ENCODE measurements at places on chromosomes 6 and 20.

- peak; percentile 23 for DNase-seq
Observed at GRCh38 chr6:28865401-28866204, 58.2 kb downstream of the TRIM27 start.

DNA sequence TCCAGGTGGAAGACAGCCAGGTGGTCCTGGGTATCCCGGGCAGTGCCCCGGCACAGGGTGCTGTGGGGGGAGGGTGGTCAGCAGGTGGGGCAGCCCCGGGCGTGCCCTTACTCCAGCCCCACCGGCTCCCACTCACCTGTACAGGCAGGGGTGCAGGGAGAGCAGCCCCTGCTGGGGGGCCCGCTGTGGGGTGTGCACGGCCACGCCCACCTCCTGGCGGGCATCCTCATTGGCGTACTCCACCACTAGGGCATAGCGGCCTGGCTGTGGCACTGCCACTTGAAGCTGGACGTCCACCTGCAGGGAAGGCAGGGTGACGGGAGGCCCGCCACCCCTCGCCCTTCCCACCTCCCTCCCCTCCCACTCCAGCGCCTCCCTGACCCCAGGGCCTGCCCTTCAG lies 29.6 kb downstream of the ADRM1 start:
- DNase-seq = no peak

- no peak for DNase-seq
Observed at GRCh38 chr6:39041072-39041471, 7.5 kb upstream of the GLP1R start.

GRCh38 chr6:45714741-45715507 lies 300.7 kb downstream of the CLIC5 start:
- no peak for DNase-seq

GRCh38 chr6:19789100-19789803 lies 47.9 kb upstream of the ID4 start:
- DNase-seq = no peak

- no peak for DNase-seq
Observed at GRCh38 chr6:51489133-51489532, 598.3 kb downstream of the PKHD1 start.

GRCh38 chr20:20010639-20011500 lies 6.3 kb upstream of the NAA20 start:
- no peak for DNase-seq

DNA sequence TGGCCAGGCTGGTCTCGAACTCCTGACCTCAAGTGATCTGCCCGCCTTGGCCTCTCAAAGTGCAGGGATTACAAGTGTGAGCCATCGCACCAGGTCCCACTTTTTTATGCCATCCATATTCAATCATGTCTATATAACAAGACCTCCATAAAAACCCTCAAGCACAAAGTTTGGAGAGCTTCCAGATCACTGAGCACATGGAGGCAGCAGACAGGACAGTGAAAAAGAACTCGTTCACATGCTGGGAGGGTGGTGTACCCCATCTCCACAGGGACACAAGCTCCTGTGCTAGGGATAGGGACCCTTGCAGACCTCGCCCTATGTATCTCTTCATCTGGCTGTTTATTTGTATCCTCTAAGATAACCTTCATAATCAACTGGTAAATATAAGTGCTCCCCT lies 30.3 kb downstream of the KIF13A start:
- no peak for DNase-seq

DNA sequence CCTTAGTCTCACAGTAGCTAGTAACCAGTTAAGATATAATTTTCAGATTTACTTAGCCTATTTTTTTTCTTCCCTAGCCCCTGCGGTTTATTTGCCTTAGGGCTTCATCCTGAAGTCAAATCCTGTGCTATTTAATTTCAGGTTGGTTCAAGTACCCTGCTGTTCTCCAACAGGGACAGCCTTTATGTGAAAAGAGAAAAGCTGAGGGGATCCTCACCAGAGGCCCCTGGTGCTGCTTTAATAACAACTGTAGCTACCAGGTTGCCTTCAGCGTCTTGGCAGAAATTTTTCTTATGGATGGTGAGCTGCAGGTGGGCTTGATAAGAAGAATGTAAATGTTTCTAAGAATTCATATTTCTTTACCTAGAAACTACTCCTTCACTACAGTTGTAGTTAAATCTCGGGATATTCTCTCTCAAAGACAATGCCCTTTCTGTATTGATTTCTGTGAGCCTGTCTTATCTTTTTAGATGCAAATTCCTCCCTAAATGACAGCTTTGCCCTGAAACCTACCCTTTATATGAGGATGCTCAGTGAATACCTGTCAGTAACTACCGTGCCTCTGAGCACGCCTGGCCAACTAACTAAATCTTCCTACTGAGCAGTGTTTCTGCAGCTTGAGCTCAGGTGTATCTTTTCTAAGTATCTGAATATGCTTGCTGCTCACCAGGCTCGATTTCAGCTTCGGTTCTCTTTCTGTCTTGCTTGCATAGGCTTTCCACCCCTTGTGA lies 320.5 kb downstream of the MMUT start:
- DNase-seq = no peak

DNA sequence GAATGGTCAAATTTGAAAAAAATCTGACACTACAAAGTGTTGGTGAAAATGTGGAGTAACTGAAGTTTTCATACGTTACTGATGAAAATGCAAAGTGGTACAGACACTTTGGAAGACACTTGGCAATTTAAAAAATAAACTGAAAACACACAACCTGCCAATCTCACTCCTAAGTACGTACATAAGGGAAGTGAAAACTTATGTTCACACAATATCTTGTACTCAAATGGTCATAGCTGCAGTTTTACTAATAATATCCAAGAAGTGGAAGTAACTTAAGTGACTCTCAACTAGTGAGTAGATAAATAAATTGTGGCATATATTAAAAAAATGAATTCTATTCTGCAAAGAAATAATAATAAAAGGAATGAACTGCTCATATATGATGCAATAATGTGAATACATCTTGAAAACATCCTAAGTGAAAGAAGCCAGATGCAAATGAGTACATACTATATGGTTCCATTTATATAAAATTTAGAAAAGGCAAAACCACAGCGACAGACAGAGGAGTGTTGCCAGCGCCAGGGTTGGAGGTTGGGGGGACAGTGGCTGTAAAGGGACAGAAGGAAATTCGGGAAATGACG lies 198.2 kb downstream of the ERMARD start:
- DNase-seq = no peak

DNA sequence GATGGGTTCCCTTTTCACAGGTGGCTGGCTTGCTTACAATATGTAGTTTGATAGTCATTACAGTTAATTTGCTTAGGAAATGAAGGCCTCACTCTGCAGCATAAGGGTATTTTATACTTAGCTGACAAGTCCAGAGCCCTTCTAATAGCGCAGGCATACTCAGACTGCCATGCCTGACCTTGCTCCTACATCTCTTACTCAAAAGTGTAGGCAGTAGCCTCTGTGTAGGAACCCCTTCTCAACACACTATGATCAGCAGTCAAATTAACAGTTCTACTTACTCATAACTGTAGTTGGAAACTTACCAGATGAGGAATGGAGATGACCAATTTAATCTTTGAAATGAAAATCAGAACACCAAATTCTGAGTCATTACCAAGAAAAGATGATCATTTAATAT lies 373.5 kb downstream of the TBC1D32 start:
- DNase-seq = no peak

DNA sequence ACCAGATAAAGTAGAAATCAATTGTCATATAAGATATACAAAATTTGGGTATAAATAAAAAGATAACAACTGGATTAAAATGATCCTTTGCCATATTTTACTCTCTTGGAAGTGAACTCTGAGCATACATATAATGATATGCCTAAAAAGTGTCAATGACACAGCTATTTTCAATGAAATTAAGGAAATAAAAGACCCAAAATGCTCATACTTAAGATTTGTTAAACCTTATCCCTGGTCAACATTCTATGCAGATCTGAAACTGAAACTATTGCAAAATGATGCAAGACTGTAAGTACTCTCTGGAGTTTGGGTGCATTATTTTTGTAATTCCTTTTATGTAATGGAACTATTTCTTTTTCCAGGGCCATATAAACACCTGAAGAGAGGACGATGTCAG lies 119.0 kb upstream of the SGK1 start:
- no peak for DNase-seq

DNA sequence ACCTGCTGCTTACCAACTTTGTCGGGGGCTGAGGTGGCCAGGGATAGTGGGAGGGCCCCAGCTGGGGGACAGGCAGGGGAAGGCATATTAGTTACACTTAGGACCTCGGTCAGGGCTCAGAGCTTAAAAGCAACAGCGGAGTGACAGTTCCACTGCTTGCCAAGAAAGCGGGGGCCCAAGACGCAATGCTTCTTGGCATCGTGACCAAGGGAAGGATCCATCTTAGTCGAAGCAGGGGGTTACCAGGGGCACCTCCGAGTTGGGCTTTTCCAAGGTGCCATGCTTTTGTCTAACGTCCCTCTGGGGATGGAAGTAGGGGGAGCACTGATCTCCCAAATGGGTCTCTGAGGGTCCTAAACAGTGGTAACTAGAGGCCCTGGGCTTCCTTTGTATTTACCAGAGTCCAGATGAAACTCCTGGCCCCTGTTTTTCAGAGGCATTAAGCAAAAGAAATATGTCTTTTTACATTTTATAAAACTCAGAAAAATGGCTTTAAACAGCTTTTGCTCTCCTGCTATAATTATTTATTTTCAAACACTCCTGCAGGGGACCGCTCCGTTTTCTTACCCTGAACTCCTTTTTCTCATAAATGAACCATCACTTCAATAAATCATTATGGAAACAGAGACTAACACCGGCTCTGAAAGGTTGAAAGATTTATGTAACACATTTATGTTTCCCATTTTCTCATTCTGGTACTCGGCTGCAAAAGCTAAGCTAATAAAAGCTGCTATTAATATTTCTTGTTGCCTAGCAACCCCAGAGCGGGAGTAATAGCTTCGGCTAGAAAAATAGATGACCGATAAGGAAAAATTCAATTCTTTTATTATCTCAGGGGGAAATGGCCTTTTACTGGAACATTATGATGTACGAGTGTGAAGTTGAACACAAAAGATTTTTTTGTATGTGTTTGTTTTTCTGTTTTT lies 100.4 kb downstream of the TOX2 start:
- DNase-seq = no peak

- no peak for DNase-seq
Observed at GRCh38 chr6:34114695-34115402, 31.0 kb downstream of the GRM4 start.

GRCh38 chr6:45507186-45507585 lies 129.5 kb upstream of the SUPT3H start:
- DNase-seq = no peak

- no peak for DNase-seq
Observed at GRCh38 chr20:8089668-8090067, 42.4 kb upstream of the PLCB1 start.

DNA sequence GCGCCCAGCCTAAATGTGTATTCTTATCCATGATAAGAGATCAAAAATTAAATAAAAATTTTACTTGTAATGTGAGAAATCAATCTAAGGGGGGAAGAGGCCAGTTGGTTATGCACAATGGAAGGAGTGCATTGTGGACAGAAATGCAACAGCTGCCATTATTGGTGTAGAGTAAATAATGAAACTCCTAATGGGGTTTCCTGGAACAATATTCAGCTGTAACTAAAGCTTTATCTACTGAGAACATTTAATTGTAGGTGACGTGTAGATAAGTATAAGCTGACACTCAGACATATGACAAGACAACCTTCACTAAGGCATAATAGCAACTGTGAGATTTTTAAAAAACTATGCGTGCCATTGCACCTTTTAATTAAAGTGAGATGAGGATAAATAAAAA lies 71.4 kb downstream of the CEP57L1 start:
- no peak for DNase-seq

- DNase-seq = no peak
Observed at GRCh38 chr6:154285826-154286225, 70.8 kb downstream of the IPCEF1 start.

GRCh38 chr6:149919834-149920225 lies 3.1 kb downstream of the RAET1G start:
- DNase-seq = no peak

DNA sequence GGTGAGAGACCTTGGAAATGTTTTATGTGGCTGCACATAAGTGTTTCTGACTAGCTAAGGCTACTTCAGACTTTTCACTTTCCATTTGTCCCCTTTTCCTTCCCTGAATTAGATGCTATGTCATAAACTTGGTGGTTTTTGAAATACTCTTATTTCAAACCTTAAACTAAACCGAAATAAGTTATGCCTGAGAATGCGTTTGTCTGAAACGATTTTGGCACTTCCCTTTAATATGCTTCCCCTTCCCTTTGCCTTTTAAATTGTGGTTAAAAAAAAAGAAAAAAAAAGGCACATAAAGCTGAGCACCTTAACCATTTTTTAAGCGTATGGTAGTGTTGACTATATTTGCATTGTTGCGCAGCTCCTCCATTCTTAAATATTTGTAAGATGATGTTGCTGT lies 14.3 kb downstream of the ZNF451 start:
- no peak for DNase-seq

DNA sequence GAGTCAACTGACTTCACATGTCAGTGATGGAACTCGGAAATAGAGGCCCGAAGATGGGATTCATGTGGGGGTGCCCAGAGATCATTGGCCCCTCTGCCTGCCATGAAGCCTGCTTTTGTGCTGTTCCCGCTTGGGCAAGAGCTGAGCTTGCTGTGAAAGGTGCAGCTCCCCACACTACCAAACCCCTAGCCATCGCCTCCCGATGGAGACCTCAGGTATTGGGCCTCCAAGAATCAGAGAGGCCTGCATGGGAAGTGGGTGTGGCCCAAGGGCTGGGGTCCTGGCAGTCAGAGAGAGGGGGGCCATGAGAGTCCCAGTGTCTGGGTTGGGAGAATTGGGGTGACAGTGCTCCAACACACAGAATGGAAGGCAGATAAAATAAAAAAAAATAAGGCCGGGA lies 160.9 kb downstream of the SOD2 start:
- no peak for DNase-seq

GRCh38 chr20:36305602-36306551 lies at the start of gene DLGAP4:
Gene DLGAP4 (plus strand): TSS chr20:36306339. CDS start chr20:36431718, 125,379 bp downstream.
- DNase-seq = no peak

- DNase-seq = peak; percentile 85
Observed at GRCh38 chr6:11093626-11094410, at the start of gene SMIM13. Gene SMIM13 (plus strand): TSS chr6:11093834. CDS start chr6:11094314, 480 bp downstream.

- no peak for DNase-seq
Observed at GRCh38 chr6:134165561-134166201, 113.3 kb upstream of the SLC2A12 start.

DNA sequence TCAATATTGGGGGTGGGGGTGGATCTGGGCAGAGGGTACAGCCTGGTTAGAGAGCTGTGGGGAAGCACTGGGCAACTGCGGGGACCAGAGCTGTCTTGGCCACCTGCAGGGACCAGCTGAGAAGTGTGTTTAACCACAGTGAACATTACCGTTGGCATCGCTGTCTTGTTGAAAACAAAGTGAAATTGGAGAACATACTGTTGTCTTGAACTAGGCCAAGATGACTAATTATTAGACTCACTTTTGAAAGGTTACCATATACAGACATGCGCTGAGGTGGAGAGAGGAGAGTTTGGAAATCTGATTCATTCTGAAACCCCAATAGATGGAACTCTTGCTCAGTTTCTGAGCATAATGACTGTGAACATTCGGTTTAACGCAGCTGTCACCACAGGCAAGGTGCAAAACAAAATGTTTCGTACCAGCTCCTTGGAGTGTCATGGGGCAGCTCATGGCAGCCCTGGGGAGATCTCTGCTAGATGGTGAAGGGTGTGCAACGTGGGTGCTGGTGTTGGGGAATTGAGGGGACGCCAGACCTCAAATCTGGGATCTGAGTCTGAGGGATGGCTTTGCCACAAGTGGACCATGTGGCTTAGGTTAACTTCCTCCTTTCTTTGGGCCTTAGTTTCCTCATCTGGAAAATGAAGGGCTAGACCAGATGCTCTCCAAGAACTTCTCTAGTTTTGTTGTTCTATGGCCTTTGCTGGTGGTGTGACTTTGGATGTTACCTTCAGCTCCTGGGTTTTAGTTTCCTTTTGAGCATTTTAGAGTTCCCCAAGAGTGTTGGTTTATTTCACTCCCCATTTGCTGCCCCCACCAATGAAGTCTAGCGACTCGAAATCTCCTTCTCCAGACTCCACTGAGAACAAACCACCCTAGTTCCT lies 24.6 kb upstream of the GTSF1L start:
- DNase-seq = no peak

All from stimulated activated CD8-positive, alpha-beta memory T cell treated with anti-CD3 and anti-CD28 coated beads, Interleukin-4, amount 100 ng/mL, for 1 hour (primary cell).